Posterior vena cava (tissue), 2 donors: ENCODE measurements at places on chromosomes 2 and 18. TPM values are rescaled to one million over a fixed set of nuclear protein-coding genes. Genes with fewer than 3 reads are reported as not detected.

DNA sequence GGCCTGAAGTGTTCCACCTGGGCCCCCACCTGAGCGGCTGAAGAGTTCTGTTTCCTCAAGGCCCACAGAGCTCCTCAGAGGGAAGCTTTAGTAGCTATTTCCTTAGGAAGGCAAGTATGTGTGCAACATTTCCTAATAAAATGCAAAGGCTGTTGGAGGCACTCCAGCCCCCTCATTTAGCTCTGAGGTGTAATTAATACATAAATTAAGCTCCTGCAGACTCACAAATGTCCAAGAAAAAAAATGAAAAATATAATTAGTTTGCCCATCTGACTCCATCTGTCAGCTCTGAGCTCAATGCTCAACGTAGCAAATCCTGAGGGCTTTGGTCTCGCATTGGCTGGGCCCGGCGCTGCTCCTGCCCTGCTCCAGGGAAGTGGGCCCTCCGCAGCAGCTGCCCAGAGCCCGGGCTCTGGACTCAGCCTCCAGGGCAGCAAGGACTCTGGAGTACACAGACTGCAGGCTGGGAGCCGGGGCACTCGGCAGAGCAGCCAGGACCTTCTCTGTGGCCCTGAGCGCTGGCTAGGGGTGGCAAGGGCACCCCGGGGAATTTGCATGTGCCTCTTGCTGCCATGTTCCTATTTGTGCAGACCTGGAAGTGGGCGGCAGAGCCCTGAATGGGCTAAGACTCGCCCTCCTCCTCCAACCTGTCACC is 23.4 kb upstream of the C1QL2 start:
- peak; percentile 46 for DNase-seq

DNA sequence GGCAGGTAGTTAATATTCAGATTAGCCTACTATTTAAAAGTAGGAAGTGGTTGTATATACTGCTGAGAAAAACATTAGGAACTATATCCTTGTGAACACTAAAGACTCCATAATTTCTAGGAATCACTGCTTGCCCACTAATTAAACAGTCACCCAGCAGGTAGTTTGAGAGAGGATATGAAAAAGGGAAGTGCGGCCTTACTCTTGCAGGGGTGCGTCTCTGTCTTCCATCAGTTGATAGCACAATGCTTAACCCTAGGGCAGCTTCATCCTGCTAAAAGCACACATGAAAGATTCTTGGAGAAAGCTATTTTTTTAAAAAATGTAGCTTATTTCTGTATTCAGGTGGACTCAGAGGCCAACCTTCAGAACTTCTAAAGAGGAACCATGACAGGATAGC is 53.1 kb upstream of the ATP5MC3 start:
- DNase-seq, result no peak

DNA sequence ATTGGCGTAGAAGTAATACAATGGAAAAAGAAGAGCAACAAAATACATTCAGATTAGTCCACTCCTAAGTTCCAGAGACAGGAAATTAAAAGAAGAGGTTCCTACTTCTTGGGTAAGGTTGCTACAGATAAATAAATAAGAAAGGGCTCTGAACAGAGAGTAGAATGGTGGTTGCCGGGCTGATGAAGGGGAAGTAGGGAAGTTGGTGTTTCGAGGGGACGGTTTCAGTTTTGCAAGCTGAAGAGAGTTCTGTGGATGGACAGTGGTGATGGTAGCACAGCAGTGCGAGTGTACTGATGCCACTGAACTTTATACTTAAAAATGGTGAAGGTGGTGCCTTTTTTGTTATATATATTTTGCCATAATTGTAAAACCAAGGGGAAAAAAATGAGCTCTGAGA is 48.2 kb downstream of the CABYR start:
- DNase-seq, result no peak

- DNase-seq, result no peak
These were observed 591.2 kb downstream of the RNF144A start for GRCh38 chr2:7508296-7508943.

- DNase-seq, result no peak
These were observed 17.3 kb downstream of the BMP10 start for GRCh38 chr2:68853915-68854314.

- peak; percentile 82 for DNase-seq
These were observed 185.1 kb downstream of the SCG2 start for GRCh38 chr2:223416815-223417610.

- DNase-seq, result no peak
These were observed 514.2 kb upstream of the MYT1L start for GRCh38 chr2:2845267-2845666.

GRCh38 chr2:238908960-238909951 is 61.4 kb downstream of the TWIST2 start:
- peak; percentile 85 for DNase-seq

GRCh38 chr2:151886241-151886640 is 58.0 kb upstream of the ARL5A start:
- no peak for DNase-seq

DNA sequence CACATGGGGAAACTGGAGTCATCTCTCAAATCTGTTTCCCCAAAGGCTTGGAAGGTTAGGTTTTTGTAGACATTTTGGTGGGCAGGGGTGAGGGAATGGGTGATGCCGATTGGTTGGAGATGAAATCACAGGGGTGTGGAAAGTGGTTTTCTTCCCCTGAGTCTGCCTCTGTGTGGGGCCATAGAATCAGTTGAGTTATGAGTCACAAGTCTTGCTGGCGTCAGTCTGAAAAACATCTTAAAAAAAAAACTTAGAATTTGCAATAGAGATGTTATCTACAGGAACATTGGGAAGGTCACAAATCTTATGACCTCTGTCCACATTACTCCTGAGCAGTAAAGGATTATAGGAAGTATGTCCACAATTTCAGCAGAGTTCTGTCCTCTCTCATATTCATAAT is 314.6 kb downstream of the CNTNAP5 start:
- no peak for DNase-seq

GRCh38 chr18:24628326-24628725 is 167.9 kb downstream of the HRH4 start:
- no peak for DNase-seq

DNA sequence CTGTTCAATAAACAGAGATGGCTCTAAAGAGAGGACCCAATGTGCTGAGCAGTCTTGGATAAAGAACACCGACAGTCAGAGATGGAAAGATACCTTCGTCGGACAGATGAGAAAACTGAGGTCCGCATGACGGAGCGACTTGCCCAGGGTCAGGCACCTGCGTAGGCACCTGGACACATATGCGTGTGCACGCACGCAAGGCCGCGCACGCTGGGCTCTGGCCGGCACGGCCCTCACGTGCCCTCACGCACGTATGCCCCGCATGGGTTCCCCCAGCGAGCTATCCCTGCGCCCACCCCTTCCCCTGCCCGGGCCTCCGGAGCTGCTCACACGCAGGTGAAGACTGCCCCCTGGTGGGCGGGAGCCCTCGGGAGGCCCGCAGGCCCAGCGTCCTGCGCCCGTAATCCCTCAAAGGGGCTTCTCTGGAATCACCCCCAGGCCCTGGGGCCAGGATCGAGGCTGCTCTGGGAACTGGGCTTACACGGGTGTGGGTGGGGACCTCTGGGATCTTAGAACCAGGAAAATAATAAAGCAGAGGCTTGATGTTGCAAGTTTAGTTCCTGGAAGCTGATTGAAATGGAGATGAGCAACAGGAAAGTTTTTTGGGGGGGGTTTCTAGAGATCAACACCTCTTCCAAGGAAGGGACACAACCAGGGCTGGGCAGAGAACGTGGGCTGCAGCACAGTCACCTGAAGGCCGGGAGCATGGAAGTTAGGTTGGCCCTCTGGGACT is 246.3 kb downstream of the TNS1 start:
- DNase-seq, result peak; percentile 91

DNA sequence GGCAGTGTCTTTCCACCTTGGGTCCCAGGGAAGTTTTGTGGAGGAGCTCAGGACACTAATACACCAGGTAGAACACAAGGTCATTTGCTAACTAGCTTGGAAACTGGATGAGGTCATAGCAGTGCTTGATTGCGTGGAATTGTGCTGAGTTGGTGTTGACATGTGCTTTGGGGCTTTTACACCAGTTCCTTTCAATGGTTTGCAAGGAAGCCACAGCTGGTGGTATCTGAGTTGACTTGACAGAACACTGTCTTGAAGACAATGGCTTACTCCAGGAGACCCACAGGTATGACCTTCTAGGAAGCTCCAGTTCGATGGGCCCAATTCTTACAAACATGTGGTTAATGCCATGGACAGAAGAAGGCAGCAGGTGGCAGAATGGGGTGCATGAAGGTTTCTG is 5.9 kb downstream of the CTLA4 start:
- no peak for DNase-seq

DNA sequence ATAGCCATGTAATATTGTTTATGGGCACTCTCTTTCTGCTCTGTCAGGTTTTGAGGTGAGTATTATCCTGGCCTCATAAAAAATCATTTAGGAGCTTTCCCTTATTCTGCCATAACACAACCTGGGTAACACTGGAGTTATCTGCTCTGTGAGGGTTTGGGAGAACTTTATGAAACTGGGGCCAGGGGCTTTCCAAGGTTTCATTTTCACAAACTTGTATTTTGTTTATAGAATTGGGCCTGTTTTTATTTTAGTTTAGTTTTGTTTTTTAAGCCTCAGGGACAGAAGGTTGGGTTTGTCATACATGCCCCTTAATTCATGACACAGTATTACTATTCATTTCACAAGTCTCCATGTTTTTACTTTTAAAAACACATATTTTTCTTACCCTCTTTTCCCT is 83.5 kb downstream of the IRS1 start:
- DNase-seq, result no peak

DNA sequence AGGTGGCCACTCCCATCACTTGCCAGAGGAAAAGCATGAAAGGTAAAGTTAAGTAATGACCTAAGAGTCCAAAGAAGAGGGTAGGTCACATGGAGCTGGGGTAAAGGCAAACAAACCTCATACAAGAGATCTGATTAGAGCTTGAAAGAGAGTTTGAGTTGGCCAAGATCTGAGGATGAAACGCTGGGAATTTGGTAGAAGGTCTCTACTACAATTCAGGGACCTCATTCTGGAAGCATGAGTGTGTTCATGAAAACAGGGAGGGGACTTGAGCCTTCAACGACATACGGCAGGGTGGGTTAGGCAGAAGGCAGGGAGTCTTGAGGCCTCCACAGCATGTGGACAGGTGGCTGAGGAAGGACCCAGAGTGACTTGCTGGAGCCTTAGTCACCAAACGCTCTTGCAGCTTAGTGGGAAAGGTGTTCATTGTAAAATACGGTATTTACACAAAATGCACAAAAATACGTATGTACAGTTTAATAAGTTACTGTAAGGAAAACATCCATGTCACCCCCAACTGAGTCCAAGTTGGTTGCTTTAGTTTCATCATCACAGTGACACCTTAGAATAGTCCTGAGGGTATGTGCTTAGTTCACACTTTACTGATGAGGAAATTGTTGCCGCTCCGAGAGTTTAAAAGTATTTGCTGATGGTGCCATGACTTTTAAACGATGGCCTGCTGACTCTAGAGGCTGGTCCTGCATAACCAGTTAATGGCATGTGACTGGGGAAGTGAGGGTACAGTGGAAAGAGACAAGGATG is 5.0 kb upstream of the FARP2 start:
- DNase-seq, result no peak

- no peak for DNase-seq
These were observed 13.2 kb downstream of the NRP2 start for GRCh38 chr2:205695460-205695991.

- no peak for DNase-seq
These were observed 71.9 kb upstream of the GALNT5 start for GRCh38 chr2:157185476-157186227.

DNA sequence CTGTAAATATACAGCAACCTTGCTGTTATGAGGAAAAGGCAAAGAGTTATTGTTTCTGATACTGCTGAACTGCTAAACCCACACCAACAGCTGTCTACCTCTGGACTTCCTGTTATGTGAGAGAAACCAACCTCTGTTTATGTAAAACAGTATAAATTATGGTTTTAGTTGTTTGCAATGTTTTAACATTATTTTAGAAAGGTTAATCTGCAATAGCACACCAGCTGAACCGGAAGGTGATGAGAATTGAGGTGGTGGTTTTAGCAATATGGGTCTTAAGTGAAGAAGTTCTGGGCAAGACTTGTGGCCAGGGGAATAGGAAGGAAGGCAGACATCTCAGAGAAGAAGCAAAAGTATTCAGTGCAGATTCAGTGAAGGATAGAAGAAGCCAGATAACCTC is 237.8 kb downstream of the PLCL1 start:
- DNase-seq, result no peak

DNA sequence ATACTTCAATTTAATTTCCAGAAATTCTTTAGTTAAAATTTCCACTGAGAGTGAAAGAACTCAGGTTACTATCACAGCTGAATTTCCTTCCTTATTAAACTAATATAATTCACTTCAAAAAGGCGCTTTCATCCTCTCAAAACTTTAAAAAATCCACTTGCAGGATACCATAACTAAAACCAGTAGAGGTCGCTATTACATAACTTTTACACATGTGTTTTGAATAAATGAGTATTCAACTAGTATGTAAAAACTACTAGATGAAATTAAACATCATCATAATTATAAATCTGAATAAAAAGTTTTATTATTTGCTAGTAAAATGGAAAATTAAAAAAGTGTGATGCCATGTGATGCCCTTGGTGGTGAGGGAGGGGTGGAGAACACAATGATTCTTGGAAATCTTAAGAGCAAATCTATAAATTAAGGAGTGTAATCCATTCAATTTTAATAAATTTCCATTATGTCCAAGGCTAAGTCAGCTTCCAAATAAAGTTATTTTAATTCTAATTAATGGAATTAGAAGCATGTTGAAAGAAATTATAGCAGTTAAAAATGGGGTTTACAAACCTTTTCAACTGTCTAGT is 61.4 kb downstream of the SOS1 start:
- no peak for DNase-seq

- DNase-seq, result no peak
These were observed 28.5 kb downstream of the MAP3K20 start for GRCh38 chr2:173104156-173104555.

- no peak for DNase-seq
These were observed 13.8 kb downstream of the MTCL1 start for GRCh38 chr18:8719192-8719591.

DNA sequence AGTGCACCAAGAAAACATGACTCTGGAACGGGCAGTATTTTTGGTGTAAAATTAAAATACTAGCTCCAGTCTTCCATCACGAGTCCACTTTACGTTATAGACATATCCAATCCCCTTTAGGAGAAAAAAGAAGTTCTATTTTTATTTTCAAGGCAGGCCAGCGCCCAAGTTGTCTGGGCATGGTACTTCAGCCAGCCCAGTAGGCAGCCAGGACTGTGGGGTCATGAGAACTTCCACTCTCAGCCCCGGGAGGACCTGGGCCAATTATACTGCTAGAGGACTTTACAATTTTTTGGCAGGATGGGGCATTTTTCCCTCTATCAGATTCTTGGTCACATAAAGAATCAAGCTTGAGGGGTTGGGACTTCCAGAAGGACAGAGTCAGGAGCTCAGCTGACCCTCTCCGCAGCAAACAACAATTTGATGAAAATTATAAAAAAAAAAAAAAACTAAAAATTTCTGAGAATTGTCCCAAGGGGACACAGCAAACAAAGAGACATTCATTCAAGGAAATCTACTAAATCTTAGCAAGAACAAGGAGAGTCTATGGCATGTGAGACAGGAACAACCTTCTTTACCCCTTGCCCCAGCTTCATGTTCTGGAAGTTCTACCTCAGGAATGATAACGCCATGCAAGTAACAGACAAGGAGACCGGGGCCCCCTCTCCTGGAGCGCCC is 37.3 kb upstream of the B3GNT2 start:
- no peak for DNase-seq

GCC2 gene
- total RNA-seq, result 39.8 TPM

KCNJ13 gene
- not detected for total RNA-seq

CYP26B1 gene
- 5.1 TPM for total RNA-seq

PTPRN gene
- total RNA-seq, result not detected

IL1R1 gene
- total RNA-seq, result 147 TPM

KANSL1L gene
- total RNA-seq, result 25.7 TPM

RNF152 gene
- total RNA-seq, result 17.3 TPM

AQP12A gene
- total RNA-seq, result not detected

ICA1L gene
- 11.1 TPM for total RNA-seq

PLCD4 gene
- total RNA-seq, result 1.9 TPM

CCDC121 gene
- 4.3 TPM for total RNA-seq

MERTK gene
- total RNA-seq, result 37.5 TPM
